Common myeloid progenitor, CD34-positive (primary cell): ENCODE measurements at places on chromosomes 1 and 21.

DNA sequence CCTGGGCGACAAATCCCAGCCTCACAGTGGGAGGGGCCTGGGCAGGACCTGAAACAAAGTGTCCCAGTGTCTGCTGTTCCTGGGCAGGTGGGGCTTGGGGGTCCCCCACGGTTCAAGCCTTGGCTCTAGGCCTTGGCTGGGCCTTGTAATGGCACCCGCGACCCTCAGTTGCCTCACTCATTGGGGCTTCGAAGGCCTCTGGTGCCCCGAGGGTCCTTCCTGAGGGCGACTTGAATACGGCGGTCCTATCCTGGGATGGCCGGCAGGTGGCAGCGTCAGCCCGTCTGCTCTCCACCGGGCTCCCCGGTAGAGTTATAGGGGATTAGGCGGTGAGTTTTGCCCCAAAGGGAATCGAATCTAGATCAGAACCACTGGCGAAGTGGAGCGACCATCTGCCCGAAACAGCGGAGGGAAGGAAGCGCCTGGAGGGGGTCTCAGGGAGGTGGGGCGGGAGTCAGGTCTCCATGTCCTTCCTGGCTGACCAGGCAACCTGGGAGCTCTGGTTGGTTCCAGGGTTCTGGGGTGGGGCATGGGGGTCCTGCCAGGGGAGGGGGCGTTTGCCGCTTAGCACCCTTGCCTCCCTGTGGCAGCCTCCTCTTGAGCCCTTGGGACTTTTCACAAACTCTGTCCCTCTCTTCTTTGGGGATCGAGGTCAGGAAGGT lies 2.1 kb upstream of the PEX10 start:
- peak; percentile 68 for DNase-seq

GRCh38 chr21:36698981-36699545 lies at the start of gene SIM2:
TSS of gene SIM2 (plus strand) at chr21:36699115. CDS start at chr21:36699747, 632 bp downstream.
- no peak for DNase-seq

- DNase-seq = peak; percentile 63
Measured at GRCh38 chr1:66251546-66251945, 282.4 kb upstream of the SGIP1 start.

DNA sequence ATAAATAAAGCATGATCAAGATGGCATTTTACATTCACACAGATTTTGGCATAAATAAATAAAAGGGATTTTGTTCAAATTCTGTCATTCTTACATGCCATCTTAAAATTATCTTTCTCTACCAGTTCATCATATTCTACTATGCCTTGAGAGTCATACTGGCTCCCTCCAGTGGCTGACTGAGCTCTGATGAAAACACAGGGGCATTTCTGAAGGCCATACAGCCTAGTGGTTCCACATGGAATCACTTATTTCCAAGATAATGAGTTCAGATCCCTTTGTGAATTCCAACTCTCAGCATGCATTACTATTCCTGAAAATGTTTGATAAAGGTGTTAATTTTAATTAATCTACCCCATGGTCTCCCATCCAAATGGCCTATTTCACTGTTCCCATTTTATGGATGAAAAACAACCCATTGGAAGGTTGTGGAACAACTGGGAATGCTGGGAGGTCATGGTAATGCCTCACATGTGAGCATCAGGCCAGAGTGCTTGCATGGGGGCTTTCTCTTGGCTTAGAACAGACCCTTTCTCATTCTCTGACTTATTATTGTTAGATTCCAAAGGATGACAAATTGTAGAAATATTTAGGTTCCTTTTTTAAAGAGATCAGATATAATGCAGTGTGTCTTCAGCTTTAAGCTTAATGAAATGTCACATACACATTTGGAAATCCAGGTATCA lies 622.4 kb upstream of the PKN2 start:
- DNase-seq = peak; percentile 68

- DNase-seq = no peak
Measured at GRCh38 chr1:204872262-204872881, 1.7 kb downstream of the NFASC start.

DNA sequence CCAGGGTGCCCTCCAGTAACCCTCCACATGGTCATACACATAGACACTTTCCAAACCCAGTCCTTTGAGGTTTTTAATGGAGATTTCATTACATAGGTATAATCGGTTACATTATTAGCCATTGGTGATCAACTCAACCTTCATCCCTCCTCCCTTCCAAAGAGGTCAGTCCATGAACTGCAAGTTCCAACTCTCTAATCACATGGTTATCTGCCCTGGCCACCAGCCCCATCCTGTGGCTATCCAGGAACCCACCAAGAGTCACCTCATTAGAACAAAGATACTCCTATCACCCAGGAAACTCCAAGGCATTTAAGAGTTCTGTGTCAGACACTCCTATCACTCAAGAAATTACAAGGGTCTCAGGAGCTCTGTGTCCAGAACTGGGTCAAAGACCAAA lies 12.2 kb downstream of the ATP1A4 start:
- no peak for DNase-seq

- peak; percentile 36 for DNase-seq
Measured at GRCh38 chr1:15916417-15916816, 59.5 kb downstream of the ZBTB17 start.

GRCh38 chr1:29436181-29436785 lies 200.0 kb downstream of the PTPRU start:
- DNase-seq = no peak

GRCh38 chr1:172895050-172895460 lies 155.7 kb downstream of the TNFSF18 start:
- peak; percentile 75 for DNase-seq

GRCh38 chr1:90476994-90477393 lies 240.1 kb downstream of the BARHL2 start:
- DNase-seq = no peak

GRCh38 chr1:18927654-18928272 lies 25.4 kb upstream of the ALDH4A1 start:
- peak; percentile 92 for DNase-seq

GRCh38 chr1:116496898-116497297 lies 73.9 kb downstream of the CD58 start:
- DNase-seq = no peak

- no peak for DNase-seq
Measured at GRCh38 chr1:95067062-95067461, 5.7 kb downstream of the ALG14 start.

GRCh38 chr1:86993269-86993985 lies 79.0 kb downstream of the HS2ST1 start:
- DNase-seq = no peak

DNA sequence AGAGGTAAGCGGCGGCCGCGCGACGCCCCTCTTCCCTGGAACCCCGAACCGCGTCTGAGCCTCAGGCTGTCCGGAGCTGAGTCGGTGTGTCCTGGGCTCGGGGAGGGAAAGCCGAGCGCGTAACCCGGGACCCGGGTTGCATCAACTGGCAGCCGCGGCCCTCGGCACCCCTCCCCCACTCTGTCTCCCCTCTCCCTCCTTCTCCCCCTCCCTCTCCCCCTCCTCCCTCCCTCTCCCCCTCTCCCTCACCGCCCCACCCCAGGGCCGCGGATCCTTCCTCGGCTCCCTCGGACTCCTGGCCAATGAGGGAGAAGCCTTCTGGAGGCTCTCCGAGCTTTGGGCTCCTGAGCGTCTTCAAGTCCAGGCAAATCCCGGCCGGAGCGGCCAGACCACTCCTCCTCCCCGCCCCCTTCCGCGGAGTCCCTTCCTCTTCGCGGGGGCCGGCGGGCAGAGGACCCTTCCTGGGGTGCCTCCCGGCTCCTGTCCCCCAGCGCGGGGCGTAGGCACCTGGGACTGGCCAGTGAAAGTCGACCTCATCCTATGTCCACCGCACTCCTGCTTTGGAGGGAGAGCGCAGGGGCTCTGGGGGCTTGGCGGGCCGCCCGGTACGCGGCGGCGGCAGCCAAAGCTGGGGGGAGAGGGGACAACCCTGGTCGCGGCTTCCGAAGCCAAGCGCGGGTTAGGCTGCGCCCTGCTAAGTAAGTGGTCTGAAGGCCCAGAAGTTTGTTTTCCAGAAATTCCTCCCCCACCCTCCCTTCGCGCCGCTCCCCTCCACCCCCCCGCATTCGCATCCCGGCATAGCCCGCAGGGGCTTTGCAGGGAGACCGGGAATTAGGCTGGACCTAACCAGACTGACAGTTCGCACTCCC lies 850 bp downstream of the SESN2 start:
- DNase-seq = peak; percentile 49

- no peak for DNase-seq
Measured at GRCh38 chr1:205072881-205073280, 11.4 kb downstream of the TMEM81 start.

GRCh38 chr1:222161676-222162075 lies 386.2 kb downstream of the HHIPL2 start:
- DNase-seq = no peak
